Retina (tissue), 1 donor: ENCODE measurements at places on chromosomes 1 and 21.

GRCh38 chr1:10850026-10850425 is 53.6 kb upstream of the CASZ1 start:
- DNase-seq = no peak

- DNase-seq = peak; percentile 94
Observed at GRCh38 chr1:150066838-150067183, 765 bp upstream of the VPS45 start.

DNA sequence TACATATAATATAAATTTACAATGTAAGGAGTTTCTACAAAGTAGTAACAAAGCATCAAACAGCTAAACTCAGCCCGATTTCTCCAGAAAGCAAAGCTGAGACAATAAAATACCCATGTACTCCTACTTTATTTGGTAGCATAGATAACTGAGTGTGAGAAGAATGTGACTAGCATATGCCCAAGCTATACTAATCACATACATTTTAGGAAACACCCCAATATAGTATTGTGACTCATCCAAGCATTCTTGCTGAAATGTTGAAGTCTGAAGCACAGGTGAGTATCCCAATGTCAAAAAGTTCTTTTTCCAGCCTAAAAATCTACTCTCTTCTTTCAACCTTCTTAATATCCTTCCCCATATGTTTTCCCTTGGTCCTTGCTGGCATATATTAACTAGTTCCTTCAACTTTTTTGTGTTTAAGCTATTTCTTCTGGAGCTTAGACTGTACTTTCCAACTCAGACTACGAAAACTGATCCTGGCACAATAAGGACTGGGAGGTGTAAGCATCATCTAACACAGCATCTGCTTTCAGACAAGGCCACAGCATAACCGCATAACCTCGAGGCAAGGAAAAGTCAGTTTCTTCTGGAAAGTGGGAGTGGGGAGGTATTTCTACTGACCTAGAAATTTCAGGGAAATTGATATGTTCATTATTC is 163.0 kb upstream of the RNPC3 start:
- no peak for DNase-seq

- DNase-seq = no peak
Observed at GRCh38 chr21:41667136-41667535, 99.7 kb downstream of the RIPK4 start.

GRCh38 chr1:54099061-54099610 is 45.7 kb downstream of the TCEANC2 start:
- DNase-seq = no peak

- DNase-seq = no peak
Observed at GRCh38 chr1:91650764-91651163, 150.1 kb downstream of the CDC7 start.

DNA sequence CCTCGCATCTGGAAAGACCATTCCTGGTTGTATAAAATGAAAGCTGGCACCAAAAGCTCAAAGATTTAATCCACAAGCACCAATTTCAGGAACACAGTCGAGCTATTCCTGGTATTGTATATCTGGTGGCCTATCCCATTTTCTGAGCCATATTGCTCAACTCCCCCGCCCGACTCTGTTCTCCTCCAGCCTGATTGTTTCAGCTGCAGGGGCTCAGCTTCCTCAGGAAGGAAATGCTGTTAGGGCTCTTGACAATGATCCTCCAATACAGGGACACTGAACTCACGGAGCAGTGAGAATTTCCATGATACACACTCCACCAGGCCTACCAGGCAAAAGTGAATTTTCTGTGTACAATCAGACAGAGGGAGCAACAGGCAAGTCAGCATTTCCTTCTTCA is 16.9 kb upstream of the TDRD10 start:
- DNase-seq = no peak

- DNase-seq = no peak
Observed at GRCh38 chr1:18530587-18531502, 50.1 kb downstream of the KLHDC7A start.

GRCh38 chr1:226762988-226763904 is 24.2 kb upstream of the ITPKB start:
- DNase-seq = no peak

- no peak for DNase-seq
Observed at GRCh38 chr1:65952696-65953095, 160.0 kb downstream of the PDE4B start.

- DNase-seq = peak; percentile 97
Observed at GRCh38 chr1:68496680-68497357, at the start of gene DEPDC1. Gene DEPDC1, minus strand, starts transcription at chr1:68497082. Its CDS starts 83 bp downstream, at chr1:68496999.
